IPS DF 19.7 (cell line): ENCODE measurements at places on chromosomes 1 and 21.

DNA sequence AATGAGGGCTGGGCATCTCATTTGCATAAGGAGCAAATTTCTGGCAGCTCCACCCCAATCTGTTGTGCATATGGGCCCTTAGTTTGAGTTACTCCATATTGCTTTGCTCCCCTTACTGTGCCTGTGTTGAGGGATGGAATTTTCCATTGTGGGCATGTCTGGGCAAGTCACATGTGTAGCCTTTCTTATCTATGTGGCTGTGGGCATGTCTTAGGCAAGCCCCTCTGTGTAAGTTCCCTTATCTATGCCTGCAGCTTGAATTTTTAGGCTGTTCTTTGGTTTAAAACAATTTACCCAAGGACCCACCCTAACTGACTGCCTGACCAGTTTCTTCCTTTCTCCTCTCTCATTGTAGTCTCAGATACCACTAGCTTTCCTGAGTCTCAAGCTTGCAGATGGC lies 405.7 kb upstream of the NCAM2 start:
- DNase-seq, result no peak

- DNase-seq, result no peak
Observed at GRCh38 chr1:160400646-160401486, 502 bp downstream of the VANGL2 start.

DNA sequence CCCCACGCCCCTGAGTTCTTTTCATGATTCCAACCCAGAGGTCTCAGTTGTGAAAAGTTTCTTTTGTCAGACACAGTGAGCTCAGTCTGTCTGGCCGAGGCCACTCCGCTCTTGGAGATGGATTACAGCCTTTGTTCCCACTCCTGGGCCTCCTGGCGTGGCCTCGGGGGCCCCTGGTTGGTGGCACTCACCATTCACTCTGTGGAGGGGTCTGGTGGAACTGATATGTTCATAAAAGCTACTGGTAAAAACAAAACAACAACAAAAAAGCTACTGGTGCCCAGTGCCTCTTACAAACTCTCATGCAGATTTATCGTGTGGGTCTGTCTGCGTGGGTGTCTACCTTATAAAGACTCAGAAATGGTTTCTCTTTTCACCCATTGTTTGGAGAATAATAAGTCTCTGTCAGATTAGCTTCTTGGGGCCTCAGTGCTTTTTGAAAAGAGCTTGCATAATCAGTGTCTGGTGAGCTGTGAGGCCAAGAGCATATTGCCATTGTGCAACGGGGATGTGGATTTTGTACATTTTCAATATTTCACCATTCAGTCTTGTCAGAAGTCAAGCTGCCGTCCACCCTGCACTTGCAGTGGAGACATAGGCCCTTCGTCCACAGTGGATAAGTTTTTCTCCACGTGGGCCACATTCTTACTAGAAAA lies 86.7 kb downstream of the GALNT2 start:
- DNase-seq, result no peak

- no peak for DNase-seq
Observed at GRCh38 chr1:87410776-87411480, 82.2 kb downstream of the LMO4 start.

- DNase-seq, result no peak
Observed at GRCh38 chr21:25850126-25850842, 115.5 kb downstream of the GABPA start.

DNA sequence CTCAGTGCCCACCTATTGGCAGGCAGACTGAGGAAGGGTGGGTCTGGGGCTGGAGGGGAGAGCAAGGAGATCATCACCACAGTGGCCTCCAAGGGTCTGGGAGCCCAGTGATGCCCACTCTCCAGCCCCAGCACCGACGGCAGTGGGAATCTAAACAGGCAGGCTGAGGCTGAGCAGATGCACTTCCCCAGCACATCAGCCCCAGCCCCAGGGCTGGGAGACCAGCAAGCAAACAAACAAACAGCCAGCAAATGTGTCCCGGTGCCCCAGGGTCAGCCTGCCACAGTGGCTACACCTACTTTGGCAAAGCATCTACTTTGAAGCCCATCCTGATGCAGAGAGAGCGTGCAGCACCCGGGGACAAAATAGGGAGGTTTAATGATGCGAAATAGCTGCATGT lies 216.3 kb upstream of the ZC3H12A start:
- no peak for DNase-seq
